ENCODE measurements at places on chromosomes 1 and 21. TPM values are rescaled to one million over a fixed set of nuclear protein-coding genes. Genes with fewer than 3 reads are reported as not detected.

GRCh38 chr1:86114816-86115400 lies 41.7 kb downstream of the COL24A1 start:
- no peak for DNase-seq
- no peak overlapping the region for H3K4me3 ChIP-seq
- H3K27ac ChIP-seq = no peak overlapping the region
- H3K27me3 ChIP-seq = peaks cover 9% of the 10 kb centered on the region
- H3K36me3 ChIP-seq = no peaks in the 10 kb centered on the region

Gene BGLAP
- total RNA-seq = not detected

GRCh38 chr1:119779869-119780356 lies 11.2 kb upstream of the HMGCS2 start:
- no peaks in the 10 kb centered on the region for H3K4me1 ChIP-seq
- H3K36me3 ChIP-seq = no peaks in the 10 kb centered on the region
- no peak for DNase-seq

DNA sequence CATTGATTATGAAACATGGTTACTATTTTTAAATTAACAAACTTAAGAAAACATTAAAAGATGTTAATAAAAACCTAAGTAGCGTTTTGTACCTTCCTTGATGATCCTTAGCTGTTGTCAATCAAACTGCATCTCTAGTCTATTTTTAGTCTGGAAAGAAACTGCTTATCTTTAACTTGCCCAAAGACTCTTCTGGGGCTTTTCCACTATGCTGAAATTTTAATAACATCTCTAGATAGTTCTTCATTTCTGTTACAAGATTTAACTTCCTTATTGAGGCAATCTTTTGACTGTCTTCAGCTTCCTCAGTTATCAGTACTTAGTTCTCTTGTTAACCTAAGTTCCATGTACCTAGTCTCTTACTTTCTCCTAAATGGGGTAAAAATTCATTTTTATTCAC lies 135.9 kb upstream of the HMCN1 start:
- DNase-seq = no peak
- H3K27ac ChIP-seq = no peak overlapping the region
- H3K4me3 ChIP-seq = no peak overlapping the region
- H3K4me1 ChIP-seq = peaks cover 7% of the 10 kb centered on the region
- no peaks in the 10 kb centered on the region for H3K27me3 ChIP-seq
- no peaks in the 10 kb centered on the region for H3K36me3 ChIP-seq

- H3K4me3 ChIP-seq = no peak overlapping the region
- no peak for DNase-seq
- peaks cover 1% of the 10 kb centered on the region for H3K36me3 ChIP-seq
- H3K4me1 ChIP-seq = no peaks in the 10 kb centered on the region
Observed at GRCh38 chr1:183404476-183404875, 13.7 kb downstream of the NMNAT2 start.

GRCh38 chr1:202590126-202590525 lies 120.1 kb downstream of the SYT2 start:
- peaks cover 42% of the 10 kb centered on the region for H3K4me1 ChIP-seq
- H3K27me3 ChIP-seq = no peaks in the 10 kb centered on the region
- peak overlapping the region; percentile 24 for H3K27ac ChIP-seq
- no peak overlapping the region for H3K4me3 ChIP-seq

DNA sequence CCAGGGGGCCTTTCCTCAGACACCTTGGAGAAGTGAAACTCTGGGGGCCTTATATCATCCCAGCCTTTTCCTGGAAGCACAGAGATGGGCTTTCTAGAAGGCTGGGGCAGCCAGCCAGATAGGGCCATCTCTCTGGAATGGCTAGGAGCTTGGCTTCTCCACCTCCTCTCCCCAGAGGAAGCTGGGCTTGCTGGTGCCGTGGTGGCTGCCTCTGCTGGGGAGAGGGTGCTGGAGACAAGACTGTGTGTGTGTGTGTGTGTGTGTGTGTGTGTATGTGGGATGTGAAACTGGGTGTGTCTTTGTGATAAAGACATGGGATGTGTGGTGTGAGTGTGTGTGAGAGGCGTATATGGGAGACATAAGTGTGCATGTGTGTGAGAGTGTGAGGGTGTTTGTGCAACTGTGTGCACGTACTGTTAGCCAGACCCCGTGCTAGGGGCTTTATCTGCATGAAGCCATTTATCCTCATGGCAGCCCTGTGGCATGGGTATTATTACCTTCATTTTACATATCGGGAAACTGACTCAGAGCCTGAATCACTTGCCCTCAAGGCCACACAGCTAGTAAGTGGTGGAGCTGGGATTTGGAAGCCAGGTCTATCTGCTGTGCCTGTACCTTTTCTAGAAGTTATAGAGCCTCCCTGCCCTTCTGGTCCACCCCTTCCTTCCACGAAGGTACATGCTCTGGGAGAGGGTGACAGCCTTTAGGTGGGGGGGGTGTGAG lies 44.2 kb downstream of the PTPRU start:
- no peaks in the 10 kb centered on the region for H3K27me3 ChIP-seq
- no peak overlapping the region for H3K27ac ChIP-seq
- no peaks in the 10 kb centered on the region for H3K4me1 ChIP-seq

Gene LAMC1
- 453 TPM for total RNA-seq

Gene MMEL1
- total RNA-seq = 0.92 TPM

Gene KCNA3
- not detected for total RNA-seq

- peak; percentile 92 for DNase-seq
- no peaks in the 10 kb centered on the region for H3K27me3 ChIP-seq
- peaks cover 19% of the 10 kb centered on the region for H3K4me1 ChIP-seq
- H3K27ac ChIP-seq = peak within 1 kb of the TSS; percentile 88
Observed at GRCh38 chr21:36134803-36135390, at the start of gene CBR3. Gene CBR3 (plus strand): TSS chr21:36135079. CDS start chr21:36135193, 114 bp downstream.

- peaks cover 15% of the 10 kb centered on the region for H3K27me3 ChIP-seq
- H3K27ac ChIP-seq = no peak overlapping the region
- no peak overlapping the region for H3K4me3 ChIP-seq
- DNase-seq = no peak
- no peaks in the 10 kb centered on the region for H3K36me3 ChIP-seq
Observed at GRCh38 chr1:226534645-226535044, 13.9 kb upstream of the STUM start.

DNA sequence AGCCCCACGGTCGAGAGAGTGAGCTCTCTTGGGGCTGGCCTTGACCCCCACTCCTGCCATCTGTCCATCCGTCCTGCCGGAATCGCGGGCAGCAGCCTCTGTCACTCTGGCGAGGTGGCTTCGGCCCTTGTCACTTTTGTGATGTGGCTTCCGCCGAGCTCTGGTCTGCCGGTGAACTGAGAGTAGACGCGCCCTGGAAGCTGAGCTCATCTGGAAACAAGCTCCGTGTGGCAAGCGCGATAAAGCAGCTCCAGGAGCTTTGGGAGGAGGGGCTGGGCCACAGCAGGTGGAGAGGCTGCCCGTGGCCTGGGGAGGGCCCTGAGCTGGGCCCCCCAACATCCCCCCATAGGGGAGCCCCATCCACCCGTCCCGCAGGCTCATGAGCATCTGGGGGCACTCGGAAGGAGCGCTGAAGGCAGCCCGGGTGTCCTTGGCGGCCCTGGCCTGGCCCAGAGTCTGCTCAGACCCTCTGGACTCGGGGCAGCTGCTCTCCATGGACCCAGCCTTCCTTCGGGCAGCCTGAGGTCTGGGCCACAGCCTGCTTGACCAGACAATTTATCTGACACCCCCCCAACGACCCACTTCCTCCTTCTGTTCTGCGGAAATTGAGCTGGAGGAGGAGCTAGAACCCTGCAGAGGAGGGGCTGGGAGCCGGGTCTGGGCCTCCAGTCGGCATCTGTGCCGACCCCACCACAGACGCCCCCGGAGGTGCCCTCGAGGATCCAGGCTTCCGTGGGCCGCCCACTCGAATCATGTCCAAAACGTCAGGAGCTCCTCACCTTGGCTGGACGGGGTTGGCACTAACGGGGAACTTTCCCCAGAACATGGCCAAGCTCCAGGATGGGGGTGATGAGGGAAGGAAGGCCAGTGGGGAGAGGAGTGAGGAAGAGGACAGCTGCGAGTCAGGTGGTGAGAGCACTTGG lies 59.1 kb downstream of the SLC19A1 start:
- DNase-seq = peak; percentile 85
- peaks cover 17% of the 10 kb centered on the region for H3K4me1 ChIP-seq
- no peaks in the 10 kb centered on the region for H3K27me3 ChIP-seq

DNA sequence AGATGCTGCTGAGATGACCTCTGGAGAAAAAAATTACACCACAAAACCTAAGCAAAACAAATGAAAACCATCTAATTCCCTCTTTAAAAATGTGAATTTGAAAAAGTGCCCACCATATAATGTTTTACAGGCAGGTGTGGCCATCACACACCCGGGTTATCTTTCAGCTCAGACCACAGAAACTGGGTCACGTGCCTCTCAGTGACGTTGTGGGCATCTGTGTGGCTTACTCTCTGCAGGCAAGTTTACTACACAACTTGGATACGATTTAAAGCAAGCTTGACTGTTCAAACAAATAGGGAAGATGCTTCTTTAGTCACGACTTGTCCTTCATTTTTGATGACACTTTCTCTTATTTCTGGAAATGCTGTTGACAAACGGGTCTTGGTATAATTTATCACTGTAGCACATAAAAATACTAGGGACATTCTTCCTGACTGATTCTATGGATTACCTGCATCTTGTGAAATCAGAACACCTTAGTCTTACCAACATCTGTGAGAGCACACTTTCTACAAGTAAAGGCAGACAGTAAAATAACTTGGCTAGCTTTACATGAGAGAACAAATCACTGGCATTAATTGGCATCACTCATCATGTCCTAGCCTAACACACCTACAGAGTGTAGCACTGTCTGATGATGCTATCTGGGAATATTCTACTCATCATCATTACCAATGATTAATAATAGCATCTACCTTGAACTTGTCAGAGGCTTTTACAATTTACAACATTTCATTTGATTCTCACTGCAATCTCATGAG lies 89.3 kb upstream of the EDEM3 start:
- no peak overlapping the region for H3K27ac ChIP-seq
- peaks cover under 1% of the 10 kb centered on the region for H3K4me1 ChIP-seq
- H3K4me3 ChIP-seq = no peak overlapping the region
- DNase-seq = no peak
- H3K36me3 ChIP-seq = peaks cover 9% of the 10 kb centered on the region
- no peaks in the 10 kb centered on the region for H3K27me3 ChIP-seq

- peaks cover 26% of the 10 kb centered on the region for H3K4me1 ChIP-seq
- no peak overlapping the region for H3K4me3 ChIP-seq
- H3K27ac ChIP-seq = no peak overlapping the region
- peaks cover 1% of the 10 kb centered on the region for H3K36me3 ChIP-seq
Observed at GRCh38 chr21:45574691-45575090, 32.5 kb upstream of the SLC19A1 start.

Gene KRTAP7-1
- total RNA-seq = not detected

GRCh38 chr1:204409123-204409522 lies 2.5 kb downstream of the PPP1R15B start:
- DNase-seq = no peak
- H3K27me3 ChIP-seq = no peaks in the 10 kb centered on the region
- peaks cover 28% of the 10 kb centered on the region for H3K4me1 ChIP-seq
- peak overlapping the region; percentile 100 for H3K27ac ChIP-seq
- peak overlapping the region; percentile 99 for H3K4me3 ChIP-seq

GRCh38 chr21:35406635-35407034 lies 357.5 kb upstream of the RUNX1 start:
- H3K27ac ChIP-seq = no peak overlapping the region
- no peak overlapping the region for H3K4me3 ChIP-seq
- DNase-seq = no peak

Gene CDK18
- 10.2 TPM for total RNA-seq

- H3K36me3 ChIP-seq = no peaks in the 10 kb centered on the region
- no peak overlapping the region for H3K4me3 ChIP-seq
- no peak for DNase-seq
- H3K4me1 ChIP-seq = no peaks in the 10 kb centered on the region
- H3K27ac ChIP-seq = no peak overlapping the region
Observed at GRCh38 chr21:14737922-14738321, 191.8 kb upstream of the SAMSN1 start.

DNA sequence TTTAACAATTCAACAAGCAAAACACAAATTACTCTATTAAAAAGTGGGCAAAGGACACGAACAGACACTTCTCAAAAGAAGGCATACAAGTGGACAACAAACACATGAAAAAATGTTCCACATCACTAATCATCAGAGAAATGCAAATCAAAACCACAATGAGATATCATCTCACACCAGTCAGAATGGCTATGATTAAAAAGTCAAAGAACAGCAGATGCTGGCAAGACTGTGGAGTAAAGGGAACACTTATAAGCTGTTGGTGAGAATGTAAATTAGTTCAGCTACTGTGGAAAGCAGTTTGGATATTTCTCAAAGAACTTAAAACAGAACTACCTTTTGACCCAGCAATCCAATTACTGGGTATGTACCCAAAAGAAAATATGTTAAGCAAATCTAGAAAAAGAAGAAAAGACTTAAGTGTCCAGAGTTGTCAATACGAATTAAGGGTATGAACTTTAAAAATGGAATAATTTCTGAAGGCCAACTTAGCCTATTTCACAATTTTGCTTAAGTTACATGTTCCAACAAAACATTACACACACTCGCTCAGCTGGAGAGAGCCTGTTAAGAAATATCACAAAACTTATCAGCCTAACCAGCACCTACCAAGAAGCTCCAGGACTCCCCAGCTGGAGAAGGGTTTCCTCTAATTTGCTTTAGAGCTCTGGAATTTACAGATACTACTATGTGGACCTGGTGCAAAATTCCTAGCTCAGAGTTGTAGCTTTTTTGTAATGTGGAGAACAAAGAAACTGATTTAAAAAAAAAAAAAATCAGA lies 232.1 kb downstream of the DUSP10 start:
- no peak for DNase-seq
- peaks cover 19% of the 10 kb centered on the region for H3K27me3 ChIP-seq

Gene CCDC185
- total RNA-seq = not detected

GRCh38 chr1:153624965-153625611 lies 2.2 kb downstream of the S100A13 start:
- H3K4me3 ChIP-seq = peak overlapping the region; percentile 86
- peak; percentile 37 for DNase-seq
- peaks cover 59% of the 10 kb centered on the region for H3K4me1 ChIP-seq

DNA sequence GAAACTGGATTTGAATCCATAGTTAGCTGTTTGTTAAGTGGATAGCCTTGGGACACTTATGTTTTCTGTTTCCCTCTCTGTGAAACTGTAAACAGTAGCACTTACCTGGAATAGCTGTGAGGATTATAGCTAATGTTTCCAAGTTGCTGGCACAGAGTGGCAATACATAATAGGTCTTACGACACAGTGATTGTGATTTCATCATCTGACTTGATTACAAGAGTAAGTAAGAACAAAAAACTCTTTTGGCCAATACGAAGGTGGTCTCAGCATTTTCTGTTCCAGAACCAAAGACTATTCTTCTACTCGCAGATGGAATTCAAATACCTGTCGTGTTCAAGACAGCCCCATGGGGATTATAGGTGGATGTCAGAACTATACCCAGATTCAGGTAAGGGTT lies 2.1 kb downstream of the C8B start:
- DNase-seq = no peak
- no peaks in the 10 kb centered on the region for H3K4me1 ChIP-seq
- no peak overlapping the region for H3K4me3 ChIP-seq
- no peak overlapping the region for H3K27ac ChIP-seq
- H3K36me3 ChIP-seq = no peaks in the 10 kb centered on the region

All from chondrocyte (in vitro differentiated cells).